ENCODE measurements at places on chromosomes 4 and X.
A peak's percentile ranks its signal among the peaks of the same experiment; 100 is the strongest.

DNA sequence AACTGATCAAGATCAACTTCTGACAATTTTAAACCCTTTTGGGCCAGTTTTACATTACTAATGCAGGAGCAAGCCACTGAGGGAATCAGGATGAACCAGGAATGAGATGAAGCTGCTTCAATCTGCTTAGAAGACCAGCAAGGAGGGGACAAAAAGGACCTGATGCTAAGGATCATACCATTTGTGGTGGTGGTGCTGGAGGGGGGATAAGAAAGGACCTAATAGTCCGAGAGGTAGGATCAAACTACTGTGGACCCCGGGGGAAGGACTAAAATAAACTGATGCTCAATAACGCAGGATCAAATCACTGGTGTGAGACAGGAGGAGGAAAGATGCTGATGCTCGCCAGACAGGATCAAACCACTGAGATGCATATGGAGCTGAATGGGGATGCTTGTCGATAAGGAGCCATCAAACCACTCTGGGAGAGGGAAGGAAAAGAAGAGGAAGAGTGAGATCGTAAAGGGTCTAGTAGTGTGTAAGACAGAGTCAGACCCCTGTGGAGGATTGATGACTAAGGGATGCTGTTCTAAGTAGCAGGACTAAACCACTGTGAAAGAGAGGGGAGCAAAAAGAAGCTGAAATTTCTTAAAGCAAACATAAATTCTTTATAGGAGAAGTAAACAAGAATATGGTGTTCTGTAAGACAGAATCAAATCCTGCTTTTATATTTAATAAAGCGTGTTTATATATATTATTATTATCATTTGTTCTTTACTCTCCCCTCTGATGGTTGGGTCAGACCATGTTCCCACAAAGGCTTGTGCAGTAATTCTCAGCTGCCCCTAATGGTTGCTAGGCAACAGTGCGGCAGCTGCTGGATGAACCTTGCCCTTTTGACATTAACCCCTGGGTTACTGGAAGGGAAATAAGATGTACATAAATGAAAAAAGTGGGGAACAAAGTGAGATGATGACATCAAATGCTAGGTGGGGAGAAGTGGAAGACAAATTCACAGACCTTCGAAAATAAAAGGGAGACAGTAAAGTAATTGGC is 432.5 kb upstream of the FGF16 start:
- peak; percentile 50 for DNase-seq

GRCh38 chr4:105458001-105458400 is 15.9 kb downstream of the PPA2 start:
- DNase-seq, result no peak

GRCh38 chr4:184348311-184349233 is 125.8 kb downstream of the IRF2 start:
- DNase-seq, result no peak

- DNase-seq, result no peak
These were observed 1329.1 kb downstream of the PCDH18 start for GRCh38 chr4:136203199-136203598.

GRCh38 chr4:20194123-20195013 is 57.3 kb upstream of the SLIT2 start:
- no peak for DNase-seq

DNA sequence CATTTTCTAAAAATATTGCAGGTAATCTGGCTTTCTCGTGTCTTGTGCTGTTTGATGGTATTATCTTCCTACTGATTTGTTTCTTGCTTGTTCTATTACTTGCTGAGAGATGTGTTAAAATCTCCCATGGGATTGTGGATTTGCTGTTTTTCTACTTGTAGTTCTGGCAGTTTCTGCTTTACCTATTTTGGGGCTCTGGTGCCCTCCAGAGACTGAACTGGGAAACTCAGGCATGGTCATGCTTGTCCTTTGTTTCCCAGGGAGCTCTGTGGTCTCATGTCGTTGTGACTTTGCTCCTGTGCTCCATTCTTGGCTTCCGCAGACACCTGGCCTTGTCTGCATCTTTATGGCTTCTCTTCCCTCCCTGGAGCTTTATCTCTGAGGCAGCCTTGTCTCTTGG is 39.5 kb downstream of the NSD2 start:
- DNase-seq, result peak; percentile 14

GRCh38 chrX:147803948-147804347 is 107.8 kb upstream of the FMR1 start:
- DNase-seq, result peak; percentile 7

DNA sequence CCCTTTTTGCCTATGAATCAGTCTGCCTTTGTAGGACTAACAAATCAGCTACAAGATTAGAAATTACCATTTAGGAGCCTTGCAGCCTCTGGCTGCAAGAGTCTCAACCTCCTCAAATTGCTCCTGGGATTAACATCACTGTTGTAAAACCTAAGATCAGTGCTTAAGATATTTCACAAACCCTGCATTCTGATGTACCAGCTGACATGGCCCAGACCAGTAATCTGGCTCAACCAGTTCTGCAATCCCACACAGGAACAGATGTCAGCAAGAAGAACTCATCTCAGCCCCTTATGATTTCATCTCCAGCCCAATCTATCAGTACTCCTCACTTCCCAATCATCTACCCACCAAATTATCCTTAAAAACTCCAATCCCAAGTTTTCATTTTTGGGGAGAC is 32.5 kb upstream of the AADAT start:
- DNase-seq, result no peak

DNA sequence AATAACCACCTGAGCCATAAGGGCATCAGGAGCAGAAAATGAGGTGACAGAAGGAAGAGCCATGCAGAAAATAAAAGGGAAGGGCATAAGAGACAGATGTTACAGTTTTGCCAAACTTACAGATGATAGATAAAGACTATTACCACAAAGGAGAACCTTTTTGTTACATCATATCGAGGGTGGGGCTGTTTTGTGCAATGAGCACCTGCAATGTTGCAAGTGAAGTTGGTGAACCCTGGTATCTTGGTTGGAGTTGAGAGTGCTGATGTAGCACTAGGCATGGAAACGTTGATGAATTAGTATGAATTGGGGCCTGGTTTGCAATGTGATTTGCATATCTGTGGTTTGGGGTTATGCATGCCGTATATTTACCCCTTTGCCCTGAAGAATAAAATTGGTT is 119.8 kb upstream of the TEX13D start:
- DNase-seq, result peak; percentile 84

- DNase-seq, result no peak
These were observed 498.2 kb downstream of the KCNIP4 start for GRCh38 chr4:21450331-21450730.

- peak; percentile 8 for DNase-seq
These were observed 848 bp downstream of the ACSL4 start for GRCh38 chrX:109732017-109732801.

All from Jurkat, Clone E6-1 (cell line).